ENCODE measurements at places on chromosomes 3 and 15. TPM values are rescaled to one million over a fixed set of nuclear protein-coding genes. Genes with fewer than 3 reads are reported as not detected.

Gene XCR1
- 0.06 TPM for polyA plus RNA-seq

Gene AP3B2
- polyA plus RNA-seq: 0.16 TPM

Gene GPR62
- not detected for polyA plus RNA-seq

Gene UACA
- 1.6 TPM for polyA plus RNA-seq

Gene ACOX2
- polyA plus RNA-seq: not detected

Gene COL6A5
- polyA plus RNA-seq: not detected

Gene CXCR6
- polyA plus RNA-seq: not detected

Gene EPHA6
- not detected for polyA plus RNA-seq

Gene MAP6D1
- polyA plus RNA-seq: 0.43 TPM

Gene C2CD4B
- polyA plus RNA-seq: not detected

Gene CTXN2
- polyA plus RNA-seq: not detected

Gene ILDR1
- 4.7 TPM for polyA plus RNA-seq

Gene TMEM158
- polyA plus RNA-seq: not detected

Gene ASTE1
- polyA plus RNA-seq: 5.6 TPM

Gene CHAC1
- polyA plus RNA-seq: 1.2 TPM

Gene C3orf49
- not detected for polyA plus RNA-seq

Gene EXD1
- not detected for polyA plus RNA-seq

Gene CISH
- polyA plus RNA-seq: 2.2 TPM

Gene PEX5L
- polyA plus RNA-seq: not detected

Gene ARNT2
- not detected for polyA plus RNA-seq

Gene FGF7
- polyA plus RNA-seq: not detected

Gene ATP13A5
- polyA plus RNA-seq: not detected

Gene LXN
- 3.2 TPM for polyA plus RNA-seq

Gene STRA6
- polyA plus RNA-seq: not detected

Gene CD96
- polyA plus RNA-seq: 21.4 TPM

Gene CNTN3
- polyA plus RNA-seq: not detected

Gene A4GNT
- not detected for polyA plus RNA-seq

Gene PYGO1
- not detected for polyA plus RNA-seq

Gene CPEB1
- polyA plus RNA-seq: 0.19 TPM

Gene GOLGA6L9
- polyA plus RNA-seq: 8.3 TPM

Gene GMNC
- not detected for polyA plus RNA-seq

Gene NRG4
- polyA plus RNA-seq: not detected

Gene ADIPOQ
- not detected for polyA plus RNA-seq

Gene MINDY2
- 2.3 TPM for polyA plus RNA-seq

Gene AHSG
- polyA plus RNA-seq: not detected

Gene IL5RA
- 2.6 TPM for polyA plus RNA-seq

Gene GOLGA6L4
- 0.88 TPM for polyA plus RNA-seq

Gene MYO5C
- 0.54 TPM for polyA plus RNA-seq

Gene UTS2B
- polyA plus RNA-seq: 2.0 TPM

Gene IGF1R
- 5.4 TPM for polyA plus RNA-seq

Gene NRROS
- 40.1 TPM for polyA plus RNA-seq

Gene IL16
- 181 TPM for polyA plus RNA-seq

Gene NUSAP1
- polyA plus RNA-seq: 8.3 TPM

Gene GOLGA8J
- not detected for polyA plus RNA-seq

Gene PLD1
- not detected for polyA plus RNA-seq

Gene EHHADH
- polyA plus RNA-seq: 0.30 TPM

Gene POLR2M
- polyA plus RNA-seq: 17.0 TPM

Gene SPATA12
- polyA plus RNA-seq: not detected

Gene MESP2
- 0.19 TPM for polyA plus RNA-seq

Gene VGLL3
- not detected for polyA plus RNA-seq

Gene CRABP1
- polyA plus RNA-seq: not detected

Gene CEP19
- 0.45 TPM for polyA plus RNA-seq

Gene SLC24A5
- not detected for polyA plus RNA-seq

Gene CCDC191
- 23.6 TPM for polyA plus RNA-seq

Gene CD200
- polyA plus RNA-seq: 53.6 TPM

Gene C3orf22
- polyA plus RNA-seq: not detected

Gene SCAANT1
- not detected for polyA plus RNA-seq

Gene TUSC7
- not detected for polyA plus RNA-seq

Gene EMC7
- polyA plus RNA-seq: 18.4 TPM
